Right renal cortex interstitium (tissue), 3 donors: ENCODE measurements at places on chromosomes 4 and X.

DNA sequence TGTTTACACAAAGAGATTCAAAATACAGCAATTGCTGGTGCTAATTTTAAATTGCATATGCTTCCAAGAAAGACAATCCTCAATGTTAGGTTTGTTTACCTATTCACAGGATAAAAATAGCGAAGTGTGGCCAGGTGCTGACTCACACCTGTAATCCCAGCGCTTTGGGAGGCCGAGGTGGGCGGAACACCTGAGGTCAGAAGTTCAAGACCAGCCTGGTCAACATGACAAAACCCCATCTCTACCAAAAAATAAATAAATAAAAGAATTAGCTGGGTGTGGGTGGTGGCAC, 77.7 kb downstream of the OPHN1 start:
- no peak for DNase-seq

DNA sequence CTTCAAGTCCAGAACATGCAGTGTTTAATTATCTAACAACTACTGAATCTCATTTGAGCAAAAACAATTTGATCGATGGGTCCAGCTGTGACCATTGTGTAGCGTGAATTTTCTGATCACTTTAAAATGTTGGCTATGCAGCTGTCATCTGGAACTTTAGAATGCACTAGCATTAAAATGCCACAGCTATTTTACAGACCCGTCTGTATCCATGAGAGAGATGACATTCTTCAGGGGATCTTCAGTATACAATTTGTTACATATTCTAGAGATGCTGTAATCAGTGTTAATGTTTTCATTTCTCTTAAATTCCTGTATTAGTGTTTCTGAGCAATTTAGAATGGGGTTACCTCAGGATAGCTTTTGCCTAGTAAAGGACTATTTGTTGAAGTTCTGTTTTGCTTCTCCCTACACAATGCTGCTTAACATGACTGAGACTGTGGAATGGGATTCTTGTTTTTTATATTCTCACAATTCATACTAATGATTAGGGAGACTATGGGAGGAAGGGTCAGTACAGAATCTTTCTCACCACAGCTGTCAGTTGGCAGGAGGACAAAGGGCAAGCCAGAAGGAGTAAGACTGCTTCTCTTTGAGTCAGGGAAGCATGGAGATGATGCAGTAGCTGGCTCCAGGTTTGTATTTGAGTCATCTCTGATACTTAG, 13.2 kb upstream of the CTSO start:
- no peak for DNase-seq

- DNase-seq: no peak
These were observed 14.1 kb upstream of the CNOT6L start for GRCh38 chr4:77833126-77833724.

GRCh38 chrX:25941559-25942250, 196.4 kb upstream of the MAGEB18 start:
- DNase-seq: no peak

- DNase-seq: no peak
These were observed 191.2 kb downstream of the RRAGB start for GRCh38 chrX:55908661-55909212.

GRCh38 chrX:104307341-104307740, 52.6 kb upstream of the ESX1 start:
- DNase-seq: no peak

GRCh38 chr4:32455231-32455630, 1735.1 kb downstream of the PCDH7 start:
- DNase-seq: no peak

DNA sequence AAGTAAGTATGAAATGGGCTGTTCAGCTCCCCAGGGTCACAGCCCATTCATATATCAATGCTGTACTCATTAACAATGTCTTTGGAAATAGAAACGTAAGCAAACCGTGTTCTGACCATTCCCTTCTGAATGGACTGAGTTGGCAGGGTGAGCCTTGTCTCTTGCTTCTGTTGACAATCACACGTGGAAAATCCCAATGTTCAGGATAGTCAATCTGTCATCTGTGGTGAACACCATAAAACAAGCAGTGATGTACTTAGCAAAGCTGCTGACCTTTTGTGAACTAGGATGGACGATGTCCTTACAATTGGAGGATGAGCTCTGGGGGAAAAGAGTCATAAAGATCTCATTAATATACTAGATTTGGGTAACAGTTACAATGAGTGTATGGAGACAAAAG, 109.6 kb upstream of the PAQR3 start:
- no peak for DNase-seq
